Fibroblast of lung (primary cell): ENCODE measurements at places on chromosomes 16 and 17.

- peak; percentile 10 for DNase-seq
Observed at GRCh38 chr17:51461578-51462004, 201.2 kb downstream of the UTP18 start.

GRCh38 chr16:85528528-85529387 is 84.4 kb upstream of the GSE1 start:
- DNase-seq = no peak

DNA sequence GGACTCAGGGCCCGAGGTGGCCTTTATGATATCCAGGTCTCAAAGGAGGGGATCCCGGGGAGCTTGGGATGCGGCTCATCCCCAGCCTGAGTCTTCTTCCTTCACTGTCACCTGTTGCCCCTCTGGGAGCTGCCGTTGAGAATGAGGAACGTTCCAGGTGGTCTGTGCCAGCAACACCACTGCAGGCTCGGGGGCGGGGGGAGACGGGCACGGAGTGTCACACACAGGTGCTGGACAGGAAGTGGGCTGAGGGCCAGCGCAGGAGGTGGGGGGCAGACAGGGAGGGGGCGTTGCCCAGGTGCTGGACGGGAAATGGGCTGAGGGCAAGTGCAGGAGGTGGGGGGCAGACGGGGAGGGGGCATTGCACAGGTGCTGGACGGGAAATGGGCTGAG is 28.2 kb downstream of the METRNL start:
- no peak for DNase-seq

- peak; percentile 64 for DNase-seq
Observed at GRCh38 chr17:3558603-3559269, 1.1 kb upstream of the TRPV3 start.

DNA sequence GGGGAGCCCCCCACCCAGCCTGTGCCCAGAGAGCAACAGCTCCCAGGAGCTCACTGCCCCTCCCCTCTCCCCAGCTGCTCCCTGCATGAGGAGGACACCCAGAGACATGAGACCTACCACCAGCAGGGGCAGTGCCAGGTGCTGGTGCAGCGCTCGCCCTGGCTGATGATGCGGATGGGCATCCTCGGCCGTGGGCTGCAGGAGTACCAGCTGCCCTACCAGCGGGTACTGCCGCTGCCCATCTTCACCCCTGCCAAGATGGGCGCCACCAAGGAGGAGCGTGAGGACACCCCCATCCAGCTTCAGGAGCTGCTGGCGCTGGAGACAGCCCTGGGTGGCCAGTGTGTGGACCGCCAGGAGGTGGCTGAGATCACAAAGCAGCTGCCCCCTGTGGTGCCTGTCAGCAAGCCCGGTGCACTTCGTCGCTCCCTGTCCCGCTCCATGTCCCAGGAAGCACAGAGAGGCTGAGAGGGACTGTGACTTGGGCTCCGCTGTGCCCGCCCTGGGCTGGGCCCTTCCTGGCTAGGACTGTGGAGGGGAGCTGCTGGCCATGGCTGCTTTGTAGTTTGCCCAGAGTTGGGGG is 584 bp downstream of the TCAP start:
- no peak for DNase-seq

GRCh38 chr17:30576326-30576861 is 99.2 kb downstream of the GOSR1 start:
- DNase-seq = no peak

DNA sequence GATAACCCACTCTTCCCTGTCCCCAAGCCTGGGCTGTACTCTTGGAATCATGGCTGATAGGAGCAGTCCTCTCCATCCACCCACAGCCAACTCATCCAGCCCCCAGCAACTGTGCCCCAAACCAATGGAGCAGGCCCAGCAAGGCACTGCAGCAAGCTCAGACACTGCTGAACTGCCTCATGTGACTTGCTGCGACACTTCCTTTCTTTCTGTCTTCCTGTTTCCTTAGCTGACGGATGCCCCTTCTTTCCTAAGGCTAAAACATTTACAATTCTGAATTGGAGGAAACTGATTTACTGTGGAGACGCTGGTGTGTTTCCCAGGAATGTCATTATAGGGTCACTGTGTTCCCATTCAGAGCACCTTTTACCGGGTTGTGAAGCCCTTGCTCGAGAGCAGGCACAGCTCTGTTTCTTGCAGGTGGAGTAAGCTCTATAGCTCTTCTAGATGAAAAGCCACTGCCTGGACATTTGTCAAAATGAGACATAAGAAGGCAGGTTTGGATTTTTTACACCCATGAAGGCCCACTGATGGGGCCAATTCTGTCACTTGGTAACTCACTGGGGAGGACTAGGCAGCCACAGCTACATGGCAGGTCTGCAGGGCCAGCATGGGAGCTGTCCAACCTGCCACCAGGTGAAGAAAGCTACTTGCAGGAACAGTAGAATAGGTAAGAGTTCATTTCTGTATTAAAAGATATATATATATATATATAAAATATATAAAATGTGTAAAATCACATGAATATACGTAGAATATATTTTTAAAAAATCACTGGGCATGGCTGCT is 27.4 kb downstream of the TMEM11 start:
- DNase-seq = no peak

DNA sequence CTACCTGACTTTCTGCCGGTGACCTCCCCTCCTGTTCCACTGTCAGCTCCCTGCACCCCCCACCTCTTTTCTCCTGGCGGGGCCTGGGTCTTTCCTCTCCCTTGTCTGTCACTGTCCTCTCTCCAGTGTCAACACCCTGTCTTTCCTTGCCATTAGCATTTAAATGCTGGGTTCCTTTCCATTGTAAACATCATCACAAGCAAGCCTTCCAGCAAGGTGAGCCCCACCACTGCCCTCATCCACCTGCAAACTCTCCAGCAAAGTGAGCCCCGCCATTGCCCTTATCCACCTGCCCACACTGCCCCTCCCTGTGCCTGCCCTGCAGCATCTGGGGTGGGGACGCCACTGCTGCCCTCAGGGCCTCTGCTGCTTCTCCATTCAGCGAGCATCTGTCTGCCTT is 195.0 kb downstream of the ENGASE start:
- DNase-seq = no peak

DNA sequence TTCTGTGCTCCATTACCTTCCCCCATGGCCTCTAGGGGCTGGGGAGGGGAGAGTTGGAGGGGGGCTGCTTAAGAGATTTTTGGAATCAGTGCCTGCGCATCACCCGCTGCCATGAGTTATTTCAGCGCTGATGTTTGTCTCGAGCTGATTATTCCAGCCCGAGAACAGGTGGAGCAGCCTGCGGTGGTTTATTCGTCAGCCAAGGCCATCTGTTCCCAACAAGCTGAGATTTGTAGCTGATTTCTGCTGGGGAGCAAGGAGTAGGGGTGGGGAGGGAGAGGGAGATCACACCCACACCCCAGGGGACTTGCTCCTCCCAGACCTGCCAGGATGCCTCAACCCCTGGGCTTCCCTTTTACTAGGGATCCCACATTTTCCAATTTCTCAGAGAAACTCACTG is 23.1 kb downstream of the PIPOX start:
- DNase-seq = no peak

DNA sequence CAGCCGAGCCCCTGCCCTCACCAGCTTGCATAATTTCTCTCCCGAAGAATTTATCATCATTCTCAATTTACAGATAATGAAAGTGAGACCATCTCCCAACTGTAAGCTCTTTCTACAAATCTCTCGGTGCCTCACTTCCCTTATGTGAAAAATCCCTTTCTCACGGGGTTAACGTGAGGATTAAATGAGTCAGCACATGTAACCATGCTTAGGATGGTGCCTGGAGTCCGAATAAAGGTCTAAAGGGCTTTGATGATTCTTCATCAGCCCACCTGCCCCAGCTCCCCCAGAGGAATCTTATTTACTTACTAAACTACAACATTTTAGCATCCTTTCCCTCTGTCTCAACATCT is 24.8 kb upstream of the PIK3R6 start:
- no peak for DNase-seq

DNA sequence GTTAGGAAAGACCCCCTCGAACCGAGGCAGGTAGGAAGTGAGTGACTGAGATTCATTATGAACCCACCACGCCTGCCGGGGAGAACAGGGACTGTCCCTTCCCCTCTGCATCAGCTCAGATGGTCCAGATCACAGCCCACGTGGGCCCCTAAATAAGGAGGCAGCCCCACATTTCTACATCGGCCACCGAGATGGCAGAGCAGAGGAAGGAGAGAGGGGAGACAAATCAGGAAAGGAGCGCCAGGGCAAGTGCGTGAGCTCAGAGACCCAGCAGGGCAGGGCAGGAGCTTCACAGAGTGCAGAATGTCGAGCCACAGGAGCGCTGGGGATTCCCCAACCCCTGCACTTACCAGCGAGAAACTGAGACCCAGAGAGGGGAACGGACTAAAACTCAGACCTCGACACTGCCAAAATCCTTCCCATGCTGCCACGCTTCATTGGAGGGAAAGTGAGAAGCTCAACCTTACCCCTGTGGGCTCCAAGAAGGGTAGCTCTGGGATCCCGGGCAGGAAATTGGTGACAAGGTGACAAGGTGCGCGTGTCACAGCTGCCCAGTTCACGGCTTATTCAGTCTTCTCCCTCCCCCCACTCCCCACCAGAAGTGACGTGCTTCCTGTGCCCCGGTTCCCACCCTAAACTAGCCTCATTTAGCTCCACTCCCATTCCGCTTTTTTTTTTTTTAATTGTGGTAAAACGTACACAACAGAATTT is at the start of gene ICAM2:
TSS of gene ICAM2 (minus strand) at position 578 of the 711 bp plus-strand sequence. CDS start 13,942 bp downstream, outside the sequence.
- no peak for DNase-seq

- peak; percentile 86 for DNase-seq
Observed at GRCh38 chr16:67959536-67960329, 8.7 kb downstream of the SLC12A4 start.

- peak; percentile 94 for DNase-seq
Observed at GRCh38 chr17:77372444-77373298, 231.9 kb downstream of the SEC14L1 start.

DNA sequence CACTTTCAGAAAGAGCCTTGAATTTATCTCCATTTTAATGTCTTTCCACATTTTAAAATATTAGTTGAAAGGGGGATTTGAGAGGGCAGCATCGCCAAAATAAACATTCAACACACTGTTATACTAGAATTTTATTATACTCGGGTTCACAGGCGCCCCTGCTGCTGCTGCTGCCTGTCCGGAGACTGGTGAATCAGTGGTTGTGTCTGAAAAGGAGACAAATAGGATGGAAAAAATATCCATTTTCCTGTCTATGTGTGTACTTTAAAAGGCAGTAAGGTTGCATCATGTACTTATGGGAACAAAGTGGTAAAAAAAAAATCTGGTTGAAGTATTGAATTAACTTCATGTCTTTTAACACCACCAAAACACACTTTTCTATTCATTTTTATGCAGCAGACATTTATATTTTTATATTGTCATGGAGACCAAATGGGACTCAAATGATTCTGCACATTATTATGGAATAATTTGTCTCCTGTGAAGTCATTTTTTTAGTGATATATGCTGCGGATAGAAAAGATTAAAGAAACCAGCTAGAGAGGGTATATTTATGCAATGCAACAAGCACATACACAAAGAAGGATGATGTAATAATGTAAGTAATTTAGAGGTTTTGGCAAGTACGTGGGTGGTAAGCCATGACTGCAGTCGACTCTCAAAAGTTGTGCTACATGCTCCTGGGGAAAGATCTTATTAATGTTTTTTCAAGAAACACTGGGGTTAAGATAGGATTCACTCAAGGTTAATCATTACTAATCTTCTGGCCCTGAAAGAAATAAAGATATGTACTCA is 759.0 kb upstream of the SOX9 start:
- DNase-seq = peak; percentile 77

DNA sequence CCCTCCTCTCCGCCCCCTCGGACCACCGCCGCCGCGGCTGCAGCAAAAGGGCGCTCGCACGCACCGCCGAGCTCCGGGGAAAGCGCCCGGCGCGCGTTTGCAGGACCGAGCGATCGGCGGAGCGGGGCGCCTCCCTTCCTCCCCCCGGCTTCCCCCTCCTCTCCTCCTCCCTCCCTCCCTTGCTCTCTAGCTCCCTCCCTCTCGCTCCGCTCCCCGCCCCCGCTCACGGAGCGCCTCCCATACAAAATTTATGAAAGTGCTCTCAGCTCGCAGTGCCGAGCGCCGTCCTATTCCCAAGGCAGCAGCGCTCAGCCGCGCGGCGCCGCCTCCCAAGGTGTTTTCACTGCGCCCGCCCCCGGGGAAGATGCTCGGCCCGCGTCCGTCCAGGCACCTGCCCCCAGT is at the start of gene RTN4RL1:
TSS of gene RTN4RL1 (minus strand) at position 115 of the 402 bp plus-strand sequence. CDS start 469 bp downstream, outside the sequence.
- peak; percentile 68 for DNase-seq

GRCh38 chr16:83541231-83541630 is 266.5 kb upstream of the HSBP1 start:
- DNase-seq = no peak

DNA sequence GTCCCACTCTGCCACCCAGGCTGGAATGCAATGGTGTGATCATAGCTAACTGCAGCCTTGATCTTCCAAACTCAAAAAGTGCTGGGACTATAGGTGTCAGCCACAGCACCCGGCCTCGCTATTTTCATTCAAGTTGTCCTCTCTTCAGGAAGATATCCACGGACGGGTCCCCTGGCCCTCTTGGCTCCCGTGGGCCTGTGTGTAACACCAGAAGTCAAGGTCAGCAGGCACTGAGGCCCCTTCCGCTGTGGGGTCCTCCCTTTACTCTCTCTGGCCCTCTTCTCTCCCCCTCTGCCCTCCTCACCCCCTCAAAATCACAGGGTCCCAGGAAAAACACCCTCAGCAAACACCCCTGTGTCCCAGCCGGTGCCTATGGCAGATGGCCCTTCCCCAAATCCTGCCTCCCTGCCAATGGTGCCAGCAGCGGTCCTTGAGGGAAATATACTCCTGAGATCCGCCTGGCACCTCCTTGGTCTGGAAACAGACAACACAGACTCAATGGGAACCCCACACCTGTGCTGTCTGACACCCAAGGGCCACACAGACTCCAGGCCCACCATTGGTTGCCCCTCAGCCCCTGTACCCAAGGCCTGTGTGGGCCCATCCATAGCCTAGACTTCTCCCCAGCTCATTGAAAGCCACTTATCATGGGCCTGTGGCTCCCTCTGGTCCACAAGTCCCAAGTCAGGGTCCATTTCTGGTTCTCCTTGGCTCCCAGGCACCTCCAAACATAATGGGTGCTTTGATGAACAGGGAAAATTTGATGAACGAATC is 221.5 kb downstream of the ZNF423 start:
- no peak for DNase-seq

DNA sequence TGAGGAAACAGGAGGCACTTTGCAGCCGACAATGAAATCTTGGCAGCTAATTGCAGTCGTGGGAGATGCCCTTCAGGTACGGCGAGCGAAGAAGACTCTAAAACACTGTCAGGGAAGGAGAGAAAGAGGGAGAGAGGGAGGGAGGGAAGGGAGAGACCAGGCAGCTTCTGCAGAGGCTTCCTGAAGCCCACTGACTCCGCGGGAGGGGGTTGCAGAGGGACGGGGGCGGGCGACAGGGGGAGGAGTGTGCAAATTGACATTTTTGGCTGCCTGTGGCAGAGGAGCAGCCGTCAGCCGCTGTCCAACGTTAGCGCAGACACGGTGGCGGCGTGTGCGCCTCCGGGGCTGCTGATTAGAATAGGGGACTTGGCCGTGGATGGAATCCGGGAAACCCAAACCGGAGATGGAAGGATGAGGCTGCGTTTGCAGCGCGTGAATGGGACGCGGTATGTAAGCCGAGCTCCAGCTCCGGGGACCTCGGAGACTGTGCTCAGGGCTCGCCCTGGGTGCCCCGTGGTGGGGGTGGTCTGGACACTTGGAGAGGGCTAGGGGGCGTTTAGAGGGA is 849.1 kb upstream of the RBFOX1 start:
- DNase-seq = no peak
